Stimulated activated naive B cell treated with anti-CD40 and anti-IgM and Interleukin-4, amounts not matched to agents 10 μg/mL and 1 μg/mL and 100 μg/mL, for 72 hours (primary cell): ENCODE measurements at places on chromosomes 16 and 17.

GRCh38 chr16:53291757-53292392 lies 142.4 kb upstream of the RBL2 start:
- no peak for DNase-seq

DNA sequence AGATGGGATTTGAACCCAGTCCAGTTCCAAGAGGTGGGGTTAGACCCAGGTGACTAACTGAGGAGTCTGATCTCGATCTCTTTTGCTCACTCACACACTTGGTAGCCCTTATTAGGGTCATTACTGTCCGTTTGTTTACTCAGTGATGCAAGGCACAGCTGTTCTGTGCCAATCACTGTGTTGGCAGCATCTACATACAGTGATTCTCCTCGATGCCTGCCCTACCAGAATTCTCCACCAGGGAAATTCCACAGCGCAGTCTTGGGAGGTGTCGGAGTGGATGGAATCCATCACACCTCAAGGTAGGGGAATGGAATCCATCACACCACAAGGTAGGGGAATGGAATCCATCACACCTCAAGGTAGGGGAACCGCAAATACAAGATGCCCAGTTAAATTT lies 279.6 kb downstream of the MAF start:
- DNase-seq: no peak

DNA sequence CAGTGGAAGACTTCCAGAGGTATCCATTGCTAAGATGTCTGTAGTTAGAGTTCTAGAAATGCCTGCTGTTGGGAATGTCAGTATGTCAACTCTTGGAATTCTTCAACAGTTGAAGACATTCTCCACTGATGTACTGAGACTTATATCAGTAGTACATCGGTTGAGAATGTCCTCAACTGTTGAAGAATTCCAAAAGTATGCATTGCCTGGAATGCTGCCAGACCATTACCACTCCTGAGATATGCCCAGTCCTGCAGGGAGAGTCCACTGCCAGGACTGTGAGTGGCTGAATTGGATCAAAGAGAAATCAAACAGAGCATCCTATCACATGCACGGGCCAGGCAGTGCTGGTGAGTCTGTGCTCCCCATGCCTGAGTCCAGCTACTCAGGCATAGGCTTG lies 42.0 kb downstream of the IL21R start:
- no peak for DNase-seq

DNA sequence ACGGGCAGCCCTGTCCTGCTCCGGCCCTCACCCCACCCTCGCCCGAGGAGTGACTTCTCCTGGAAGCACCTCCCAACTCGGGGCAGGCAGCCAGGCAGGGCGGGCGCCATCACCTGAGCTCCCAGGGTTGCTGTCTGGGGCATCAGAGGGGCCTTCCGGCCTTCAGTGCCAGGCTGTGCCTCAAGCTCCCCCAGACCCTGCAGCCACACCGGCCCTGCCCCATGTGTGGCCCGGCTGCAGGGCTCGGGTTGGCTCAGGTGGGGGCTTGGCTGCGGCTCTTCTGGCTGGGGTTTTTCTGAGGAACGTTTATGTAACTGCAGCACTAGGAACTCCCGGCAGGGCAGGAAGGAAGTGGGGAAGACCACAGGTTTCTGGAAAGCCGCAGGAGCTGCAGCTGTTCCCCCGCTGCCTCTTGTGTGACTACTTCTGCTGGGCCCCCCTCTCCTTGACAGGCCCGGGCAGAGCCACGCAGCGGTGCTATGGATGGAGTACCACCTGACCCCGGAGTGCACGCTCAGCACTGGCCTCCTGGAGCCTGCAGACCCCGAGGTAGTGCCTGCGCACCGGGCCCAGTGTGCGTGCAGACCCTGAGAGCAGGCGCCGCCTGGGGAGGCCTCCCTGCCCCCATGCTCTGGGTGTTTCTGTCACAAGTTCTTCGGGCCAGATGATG lies 45.6 kb downstream of the PRMT7 start:
- DNase-seq: peak; percentile 51

- peak; percentile 53 for DNase-seq
Observed at GRCh38 chr16:81821436-81822128, 42.5 kb downstream of the PLCG2 start.

DNA sequence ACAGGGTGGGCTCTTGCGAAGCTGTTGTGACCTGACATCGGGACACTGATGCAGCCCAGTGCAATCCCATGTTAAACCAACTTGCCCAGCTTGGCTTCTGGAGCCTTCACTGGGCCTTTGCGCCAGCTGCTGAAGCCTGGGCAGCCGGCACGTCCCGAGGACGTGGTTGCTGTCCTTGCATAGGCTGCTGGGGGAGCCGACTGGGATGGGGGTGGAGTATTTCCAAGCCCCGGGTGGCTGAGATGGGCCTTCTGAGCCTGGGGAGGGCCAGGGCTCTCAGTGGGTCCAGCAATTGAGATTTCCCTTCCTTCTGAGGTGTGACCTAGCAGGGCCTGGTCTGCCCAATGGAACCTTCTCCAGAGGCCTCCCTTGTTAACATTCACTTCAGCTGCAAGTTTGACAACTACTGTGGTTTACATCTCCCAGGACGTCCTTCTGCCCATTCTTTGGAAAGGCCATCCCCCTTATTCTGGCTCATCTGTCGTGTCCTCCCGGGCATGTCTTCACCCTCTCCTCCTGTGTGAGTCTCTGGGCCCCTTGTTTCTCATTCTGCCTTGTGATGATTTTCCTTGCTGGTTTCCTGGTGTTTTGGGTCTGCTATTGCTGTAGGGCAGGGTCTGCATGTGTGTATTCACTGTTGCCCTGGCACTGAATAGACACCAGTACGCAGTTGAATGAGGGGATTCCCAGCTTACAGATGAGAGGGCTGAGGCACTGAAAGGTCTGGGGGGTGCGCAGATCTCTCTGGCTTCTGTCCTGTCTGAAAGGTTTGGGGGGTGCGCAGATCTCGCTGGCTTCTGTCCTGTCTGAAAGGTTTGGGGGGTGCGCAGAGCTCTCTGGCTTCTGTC lies 34.4 kb downstream of the HAPSTR1 start:
- DNase-seq: no peak

DNA sequence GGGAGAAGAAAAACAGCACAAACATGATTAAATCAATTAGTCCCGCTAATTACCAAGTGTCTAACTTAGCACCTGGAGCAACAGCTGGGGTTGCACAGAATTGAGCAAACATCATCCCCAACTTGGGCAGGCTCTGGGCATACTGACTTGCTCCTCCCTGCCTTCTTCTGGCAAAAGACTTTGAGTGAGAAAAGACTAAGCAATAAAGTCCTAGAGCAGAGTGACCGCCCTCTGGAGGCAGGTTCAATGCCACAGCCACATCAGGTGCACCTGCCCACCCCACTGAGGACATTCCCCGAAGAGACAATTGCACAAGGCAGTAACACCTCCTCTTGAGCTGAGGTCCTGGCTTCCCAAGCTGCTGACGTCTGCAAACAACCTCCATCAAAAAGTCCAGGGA lies 358.3 kb downstream of the SOX9 start:
- no peak for DNase-seq

- no peak for DNase-seq
Observed at GRCh38 chr16:56506941-56507340, 12.9 kb downstream of the BBS2 start.

DNA sequence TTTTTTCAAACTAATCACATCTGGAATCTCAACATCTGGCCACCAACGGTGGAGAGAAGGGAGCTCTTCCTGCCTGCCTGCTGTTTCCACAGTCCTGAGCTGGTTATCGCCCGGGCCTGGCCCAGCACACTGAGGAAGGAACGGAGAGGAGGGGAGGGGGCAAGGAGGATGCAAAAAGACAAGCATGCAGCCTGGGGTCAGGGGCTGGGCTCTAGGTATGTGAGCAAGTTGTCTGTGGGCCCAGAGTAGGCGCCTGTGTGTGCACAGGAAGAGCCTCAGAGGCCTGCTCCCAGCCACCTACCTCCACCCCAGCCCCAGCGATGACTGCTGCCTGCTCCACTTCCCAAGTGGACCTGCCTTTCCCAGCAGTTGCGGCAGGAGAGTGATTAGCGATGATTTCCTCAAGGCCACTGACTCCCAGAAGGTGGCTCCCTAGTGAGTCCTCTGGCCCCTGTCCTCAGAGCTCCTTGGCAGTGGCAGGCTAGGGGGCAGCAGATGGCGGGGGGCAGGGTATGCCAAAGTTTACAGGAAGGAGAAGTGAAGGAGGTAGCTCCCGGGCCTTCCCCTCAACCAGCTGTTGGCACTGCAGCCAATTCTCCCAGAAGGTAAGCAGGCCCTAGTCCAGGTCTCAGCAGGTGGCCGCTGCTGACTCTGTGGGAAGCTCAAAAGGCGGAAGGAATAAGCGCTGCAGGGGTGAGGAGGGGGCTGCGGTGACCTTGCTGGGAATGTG lies 27.0 kb upstream of the RASD1 start:
- DNase-seq: no peak
